ENCODE measurements at places on chromosomes 6 and 20.
A peak's percentile ranks its signal among the peaks of the same experiment; 100 is the strongest.

DNA sequence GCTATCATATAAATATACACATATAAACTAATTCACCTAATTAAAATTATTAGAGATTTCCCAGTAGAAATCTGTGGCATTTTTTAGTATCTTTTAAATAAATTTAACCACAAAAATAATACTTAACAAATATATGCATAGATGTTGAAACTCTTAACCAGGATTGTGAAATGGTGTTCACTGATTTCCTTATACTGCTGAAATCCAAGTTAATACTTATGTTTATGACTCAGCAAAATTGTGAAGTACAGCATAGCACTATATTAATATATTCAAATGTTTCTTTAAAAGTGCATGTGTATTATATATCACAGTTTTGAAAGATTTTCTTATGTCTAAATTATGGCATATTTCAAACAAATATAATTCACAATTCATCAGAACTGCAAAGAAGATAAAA is 328.2 kb upstream of the MANEA start:
- DNase-seq = no peak

- no peak for DNase-seq
Measured at GRCh38 chr20:58033026-58033536, 195.4 kb downstream of the ANKRD60 start.

DNA sequence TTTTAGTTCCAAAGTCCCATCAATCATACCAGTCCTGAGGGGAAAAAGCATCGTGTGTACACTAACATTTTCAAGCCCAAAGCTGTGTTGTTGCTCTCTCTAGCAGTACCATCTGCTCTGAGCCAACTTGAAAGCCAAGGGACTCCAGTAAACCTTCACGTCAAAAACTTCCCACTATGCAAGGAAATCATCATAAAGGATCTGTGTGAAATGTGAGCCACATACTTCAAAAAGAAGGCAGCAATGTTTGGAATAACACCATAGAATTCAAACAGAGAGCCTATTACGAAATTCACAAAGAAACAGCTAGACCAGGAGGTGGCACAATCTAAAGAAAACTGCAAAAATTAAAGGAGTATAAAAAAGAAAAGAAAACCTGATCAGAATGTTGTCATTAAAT is 399.8 kb upstream of the EPHA7 start:
- DNase-seq = no peak

GRCh38 chr6:36335465-36336207 is 1.1 kb downstream of the BNIP5 start:
- DNase-seq = no peak

DNA sequence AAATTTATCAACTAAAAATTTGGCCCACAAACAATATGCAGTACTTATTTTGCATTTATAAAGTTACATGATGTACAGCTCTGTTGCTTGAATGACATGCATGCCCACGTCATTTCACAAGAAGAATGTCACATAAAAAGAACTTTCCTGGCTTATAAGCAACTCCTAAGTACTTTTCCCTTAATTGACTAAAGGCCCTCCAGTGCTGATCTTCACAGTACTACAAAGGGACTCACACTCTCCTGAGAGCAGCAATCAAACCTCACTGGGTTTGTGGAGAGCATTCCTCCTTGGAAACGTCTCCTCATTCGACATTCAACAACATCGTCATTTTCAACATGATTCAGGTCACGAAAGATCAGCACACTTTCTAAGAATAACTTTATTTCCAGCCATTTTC is 111.1 kb downstream of the IPCEF1 start:
- no peak for DNase-seq

GRCh38 chr6:145315982-145316600 is 419.2 kb downstream of the EPM2A start:
- no peak for DNase-seq

GRCh38 chr6:3748208-3749066 is 3.1 kb downstream of the PXDC1 start:
- DNase-seq = no peak

GRCh38 chr6:46513533-46513932 is 22.3 kb upstream of the RCAN2 start:
- DNase-seq = no peak

- DNase-seq = no peak
Measured at GRCh38 chr20:52145587-52145986, 46.0 kb downstream of the ZFP64 start.

GRCh38 chr20:32918751-32919150 is 60.0 kb downstream of the EFCAB8 start:
- no peak for DNase-seq

DNA sequence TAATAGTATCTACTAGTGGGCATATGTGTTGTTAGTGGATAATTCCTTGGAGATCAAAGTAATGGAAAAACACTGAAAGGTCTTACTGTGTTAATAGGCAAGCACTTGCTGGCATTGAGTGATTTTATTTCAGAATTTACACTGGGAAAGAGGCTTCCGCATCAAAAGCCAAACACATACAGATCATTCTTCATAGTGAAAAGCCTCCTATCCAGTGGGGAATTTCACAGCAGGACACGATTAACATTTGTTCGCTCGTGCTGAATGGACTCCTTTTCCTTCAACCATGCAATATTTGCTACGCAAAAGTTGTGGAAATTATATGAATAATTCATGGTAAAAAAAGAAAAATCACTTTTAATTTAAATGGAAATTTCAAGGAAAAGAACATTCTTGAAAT is 26.4 kb downstream of the GABRR1 start:
- DNase-seq = no peak

GRCh38 chr6:139323511-139324300 is 31.9 kb upstream of the TXLNB start:
- peak; percentile 64 for DNase-seq
